ACHN (cell line): ENCODE measurements at places on chromosomes 16 and 17.
A peak's percentile ranks its signal among the peaks of the same experiment; 100 is the strongest.

DNA sequence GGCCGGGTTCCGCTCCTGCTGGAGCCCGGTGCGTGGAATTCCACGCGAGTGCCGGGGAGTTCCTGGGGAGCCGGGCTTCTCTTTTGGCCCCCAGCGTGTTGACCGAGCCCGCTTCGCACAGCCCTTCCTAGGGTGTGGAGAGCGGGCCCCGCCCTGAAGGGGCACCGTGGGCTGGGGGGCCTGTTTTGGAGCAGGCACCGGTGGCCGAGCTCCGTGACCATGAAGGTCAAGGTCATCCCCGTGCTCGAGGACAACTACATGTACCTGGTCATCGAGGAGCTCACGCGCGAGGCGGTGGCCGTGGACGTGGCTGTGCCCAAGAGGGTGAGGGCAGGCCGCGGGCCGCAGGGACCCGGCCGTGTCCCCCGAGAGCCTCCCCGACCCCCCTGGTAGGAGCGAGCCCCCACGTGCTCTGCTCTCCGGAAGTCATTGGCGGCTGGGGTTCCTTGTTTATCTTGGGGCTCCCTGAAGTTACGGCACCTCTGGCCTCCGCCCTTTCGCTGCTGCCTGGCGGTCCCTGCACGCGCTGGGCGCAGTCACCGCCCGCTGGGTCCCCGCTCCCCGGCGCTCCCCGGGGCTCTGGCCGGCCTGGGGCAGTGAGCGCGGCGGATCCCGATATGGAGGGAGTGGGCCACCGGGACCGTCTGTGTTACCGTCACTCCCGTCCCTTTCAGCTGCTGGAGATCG is 528 bp downstream of the HAGHL start:
- no peak for DNase-seq

DNA sequence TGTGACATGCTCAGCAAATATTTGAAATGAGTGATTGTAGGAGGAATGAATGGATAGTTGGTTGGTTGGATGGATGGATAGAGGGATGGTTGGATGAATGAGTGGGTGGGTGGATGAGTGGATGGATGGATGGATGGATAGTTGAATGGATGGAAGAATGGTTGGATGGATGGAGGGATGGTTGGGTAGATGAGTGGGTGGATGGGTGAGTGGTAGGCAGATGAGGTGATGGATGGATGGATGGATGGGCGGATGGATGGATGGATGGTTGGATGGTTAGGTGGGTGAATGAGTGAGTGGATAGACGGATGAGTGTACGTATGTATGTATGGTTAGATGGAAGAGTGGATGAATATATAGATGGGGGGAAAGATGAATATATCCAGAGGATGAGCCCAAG is 137.7 kb downstream of the RBFOX1 start:
- DNase-seq = no peak

DNA sequence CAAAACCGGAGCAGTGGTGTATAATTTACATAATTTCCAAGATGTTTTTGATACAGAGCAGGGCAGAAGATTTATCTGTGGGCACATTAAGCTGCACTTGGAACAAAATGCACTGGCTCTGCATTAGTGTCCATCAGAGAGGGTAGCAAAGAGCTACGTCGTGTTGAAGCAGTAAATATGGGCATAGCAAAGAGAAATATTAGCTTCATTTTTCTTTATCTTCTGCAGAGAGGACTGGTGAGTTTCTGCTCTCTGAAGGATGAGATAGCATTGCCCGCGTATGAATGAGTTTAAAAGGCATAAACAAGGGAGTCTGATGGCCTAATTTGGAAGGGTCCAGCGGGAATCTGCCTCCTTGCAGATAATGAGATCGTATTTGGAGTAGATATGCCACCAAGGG is 227.8 kb upstream of the CDH11 start:
- no peak for DNase-seq

DNA sequence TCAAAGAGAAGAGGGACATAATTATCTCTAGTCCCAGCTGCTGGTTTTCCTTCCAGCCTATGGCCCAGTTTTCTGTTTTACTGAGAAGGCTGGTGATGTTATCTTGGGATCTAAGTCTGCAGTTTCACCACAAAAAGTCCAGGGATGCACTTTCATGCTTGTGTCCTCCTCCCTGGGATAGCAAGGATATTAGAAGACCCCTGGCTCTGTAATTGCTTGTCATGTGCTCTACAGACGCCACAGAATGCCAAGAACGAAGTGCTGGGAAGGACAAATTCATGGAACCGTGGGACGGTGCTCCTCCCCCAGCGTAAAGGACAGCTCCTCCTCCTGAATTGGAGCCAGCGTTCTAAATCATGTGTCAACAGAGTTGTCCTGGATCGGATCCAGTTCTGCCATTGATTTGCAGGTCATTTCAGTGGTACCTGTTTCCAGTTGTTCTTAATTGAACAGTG is 8.6 kb downstream of the MAPT start:
- no peak for DNase-seq

DNA sequence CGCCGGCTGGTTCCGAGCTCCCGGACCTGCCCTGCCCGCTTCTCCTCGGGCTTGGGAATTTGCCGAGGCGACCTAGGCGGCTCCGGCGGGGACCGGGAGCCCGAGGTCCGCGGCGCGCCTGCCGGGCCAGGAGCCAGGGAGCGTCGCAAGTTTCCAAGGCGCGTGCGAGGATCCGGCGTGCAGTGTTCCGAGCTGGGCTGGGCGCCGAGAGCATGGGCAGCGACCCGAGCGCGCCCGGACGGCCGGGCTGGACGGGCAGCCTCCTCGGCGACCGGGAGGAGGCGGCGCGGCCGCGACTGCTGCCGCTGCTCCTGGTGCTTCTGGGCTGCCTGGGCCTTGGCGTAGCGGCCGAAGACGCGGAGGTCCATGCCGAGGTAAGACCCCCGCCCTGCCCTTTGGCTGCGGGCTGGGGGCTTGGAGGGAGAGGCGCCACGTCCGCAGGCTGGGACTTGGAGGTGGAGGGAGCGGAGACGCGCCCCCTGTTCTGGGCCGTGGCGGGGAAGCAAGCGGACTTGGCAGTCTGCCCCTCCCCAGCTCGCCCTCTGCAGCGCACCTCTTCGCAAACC is 668 bp downstream of the MMP15 start:
- DNase-seq = peak; percentile 48

- no peak for DNase-seq
Measured at GRCh38 chr16:86495756-86496261, 14.5 kb upstream of the FOXF1 start.

DNA sequence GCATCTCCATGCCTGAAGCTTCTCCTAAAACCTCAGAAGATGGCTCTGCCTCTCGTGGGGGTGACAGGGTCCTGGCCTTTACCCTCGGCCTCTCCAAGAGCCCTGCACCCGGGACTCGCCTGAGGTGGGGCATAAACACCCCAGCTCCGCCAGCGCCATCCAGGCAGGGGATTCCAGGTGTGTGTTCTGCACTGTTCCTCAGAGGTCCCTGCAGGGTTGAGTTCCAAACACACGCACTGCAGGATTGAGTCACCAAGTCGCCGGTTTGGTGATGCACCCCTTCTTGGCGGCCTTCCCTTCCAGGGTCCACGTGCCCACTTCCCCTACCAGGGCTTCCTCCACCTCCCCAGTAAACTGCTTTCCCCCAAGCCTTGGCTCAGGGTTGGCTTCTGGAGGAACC is 40.0 kb upstream of the RBFOX3 start:
- DNase-seq = no peak

GRCh38 chr16:47493381-47494337 is 32.5 kb downstream of the PHKB start:
- no peak for DNase-seq

DNA sequence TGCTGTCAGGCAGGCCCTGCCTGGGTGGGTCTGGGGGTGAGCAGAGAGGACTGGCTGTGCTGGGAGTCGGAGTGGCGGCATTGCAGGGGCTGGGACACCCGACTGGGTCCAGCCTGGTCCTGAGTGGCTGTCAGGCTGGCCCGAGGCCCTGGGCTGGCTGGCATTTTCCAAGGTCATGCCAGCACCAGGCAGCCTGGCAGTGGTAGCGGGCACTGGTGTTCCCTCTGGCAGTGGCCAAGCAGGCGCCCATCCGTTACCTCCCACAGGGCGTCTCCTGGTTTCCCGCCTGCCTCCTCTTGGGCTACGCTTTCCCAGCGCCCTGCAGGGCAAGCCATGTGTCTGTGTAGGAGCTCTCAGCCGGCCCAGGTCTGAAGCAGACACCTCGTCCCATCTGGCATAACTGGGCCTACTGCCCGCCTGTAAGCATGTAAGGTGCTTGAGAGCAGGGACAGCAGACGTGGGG is 5.7 kb upstream of the PKMYT1 start:
- DNase-seq = no peak

DNA sequence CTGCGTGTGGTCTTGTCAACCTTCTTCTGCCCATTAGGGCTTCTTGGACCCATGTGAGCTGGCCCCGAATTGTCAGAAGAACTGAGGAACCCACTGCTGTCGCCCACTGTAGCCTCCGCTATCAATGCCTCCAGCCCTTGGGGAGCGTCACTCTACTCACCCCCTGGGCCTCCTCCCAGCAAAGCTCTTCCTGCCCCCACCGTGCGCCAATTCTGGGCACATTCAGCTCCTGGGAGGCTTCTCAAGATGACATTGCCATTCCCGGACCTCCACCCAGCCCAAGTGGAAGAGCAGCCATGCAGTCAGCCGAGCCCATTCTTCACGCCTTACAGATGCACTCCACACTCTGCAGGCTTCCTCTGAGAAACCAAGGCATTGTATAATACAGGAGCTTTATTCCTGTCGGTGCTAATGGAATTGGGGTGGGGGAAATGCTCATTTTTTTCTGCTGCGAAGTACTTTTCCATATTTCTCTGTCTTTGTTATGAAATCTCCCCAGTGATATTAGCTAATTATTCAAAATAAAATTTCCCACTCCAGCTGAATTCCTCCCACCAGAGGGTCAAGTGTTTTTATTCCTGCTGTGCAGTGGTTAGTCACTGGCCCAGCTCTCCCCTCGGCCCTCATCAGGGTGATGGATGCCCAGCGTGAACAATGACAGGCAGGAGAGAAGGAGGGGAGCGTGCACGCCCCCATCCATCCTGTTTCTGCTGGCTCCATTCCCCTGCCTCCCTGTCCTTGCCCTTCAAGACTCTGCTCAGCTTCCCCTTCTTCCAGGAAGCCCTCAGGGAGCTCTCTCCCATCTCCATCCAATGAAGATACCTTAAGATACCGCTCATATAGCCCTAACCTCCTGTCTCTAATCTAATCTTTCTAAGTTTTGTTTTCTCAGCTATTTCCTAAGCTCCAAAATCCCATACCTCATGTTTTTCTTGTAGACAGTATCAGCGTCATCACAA is 87.7 kb downstream of the C16orf95 start:
- DNase-seq = no peak

GRCh38 chr17:7582396-7583252 is 1.0 kb upstream of the MPDU1 start:
- DNase-seq = no peak

DNA sequence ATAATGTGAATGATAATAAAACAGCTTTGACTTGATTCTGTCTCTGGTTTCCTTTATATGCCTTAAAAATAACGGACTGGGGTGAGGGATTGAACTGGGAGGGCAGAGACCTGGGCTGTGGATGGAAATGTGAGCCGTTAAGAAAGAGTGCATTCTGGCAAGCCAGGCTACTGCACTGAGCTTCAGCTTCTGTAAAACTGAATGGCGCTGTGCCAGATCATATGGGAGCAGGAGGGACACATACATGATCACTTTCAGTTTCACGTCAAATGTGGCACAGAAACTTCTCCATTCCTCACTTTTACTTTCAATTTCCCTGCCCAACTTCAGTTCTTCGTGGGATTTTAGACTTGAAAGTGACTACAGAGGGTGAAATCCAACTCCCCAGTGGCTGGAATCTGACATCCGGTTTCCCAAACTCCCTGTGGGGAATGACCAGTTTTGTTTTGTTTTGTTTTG is 1.1 kb downstream of the MT2A start:
- DNase-seq = peak; percentile 84

DNA sequence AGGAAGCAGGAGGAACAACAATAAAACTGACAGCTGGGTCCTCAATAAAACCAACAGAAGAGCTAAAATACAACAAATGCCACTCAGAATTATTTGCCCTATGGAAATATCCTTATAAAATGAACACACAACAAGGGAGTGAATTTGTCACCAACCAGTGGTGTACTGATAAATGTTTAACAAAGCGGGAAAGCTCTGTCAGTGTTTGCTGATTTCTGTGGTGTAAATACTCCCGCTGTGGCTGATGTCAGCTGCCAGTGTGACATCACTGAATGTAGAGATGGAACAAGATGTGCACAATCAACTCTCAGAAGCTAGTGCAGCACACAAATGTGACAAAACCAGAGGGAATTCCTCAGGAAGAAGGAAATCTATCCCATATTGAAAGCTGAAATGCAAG is 51.9 kb downstream of the CDYL2 start:
- no peak for DNase-seq

DNA sequence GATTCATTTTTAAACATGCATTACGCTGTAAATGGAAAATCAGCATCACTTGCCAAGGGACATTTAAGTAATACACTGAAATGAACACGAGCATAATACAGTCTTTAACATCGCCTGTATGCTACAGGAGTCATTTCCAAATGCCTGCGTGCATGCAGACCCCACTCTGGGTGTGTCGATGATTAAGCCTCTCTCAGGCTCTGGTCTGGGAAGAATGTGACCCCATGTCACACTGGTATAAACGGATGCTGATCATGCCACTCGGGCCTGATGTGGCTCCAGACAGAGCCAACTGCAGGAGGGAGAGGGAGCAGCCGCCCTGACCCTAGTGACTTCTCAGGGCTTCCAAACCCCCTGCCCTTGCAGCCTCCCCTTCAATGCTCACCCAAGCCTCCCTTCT is 10.8 kb downstream of the EMP2 start:
- DNase-seq = no peak

- peak; percentile 32 for DNase-seq
Measured at GRCh38 chr16:69741951-69742904, 12.5 kb downstream of the NOB1 start.

GRCh38 chr17:78337244-78338109 is 22.4 kb downstream of the SOCS3 start:
- DNase-seq = no peak

- no peak for DNase-seq
Measured at GRCh38 chr17:67503184-67503583, 126.1 kb downstream of the PITPNC1 start.

DNA sequence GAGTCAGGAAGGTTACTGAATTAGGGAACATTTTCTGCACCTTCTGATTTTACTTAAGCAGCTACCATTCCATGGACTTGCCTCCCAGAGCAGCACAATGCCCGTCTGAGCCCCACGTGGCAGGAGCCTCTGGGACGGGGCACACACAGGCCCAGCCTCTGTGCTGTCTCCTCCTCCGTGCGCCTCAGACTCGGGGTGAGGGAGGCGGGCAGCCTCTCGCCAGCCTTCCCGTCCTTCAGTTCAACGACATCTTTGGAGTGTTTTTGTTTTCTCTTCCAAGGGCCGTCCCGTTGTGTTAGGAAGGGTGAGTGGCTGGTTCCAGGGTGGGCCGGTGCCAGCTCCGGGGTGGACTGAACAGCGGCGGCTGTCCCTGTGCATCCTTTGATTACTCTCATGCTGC is 31.8 kb downstream of the NDEL1 start:
- DNase-seq = no peak
